ENCODE measurements at places on chromosomes 12 and 14.
A peak's percentile ranks its signal among the peaks of the same experiment; 100 is the strongest.

GRCh38 chr12:74227846-74228545 is 309.6 kb upstream of the ATXN7L3B start:
- no peak for DNase-seq

GRCh38 chr12:124039276-124039675 is 66.3 kb downstream of the ZNF664 start:
- DNase-seq, result peak; percentile 69

DNA sequence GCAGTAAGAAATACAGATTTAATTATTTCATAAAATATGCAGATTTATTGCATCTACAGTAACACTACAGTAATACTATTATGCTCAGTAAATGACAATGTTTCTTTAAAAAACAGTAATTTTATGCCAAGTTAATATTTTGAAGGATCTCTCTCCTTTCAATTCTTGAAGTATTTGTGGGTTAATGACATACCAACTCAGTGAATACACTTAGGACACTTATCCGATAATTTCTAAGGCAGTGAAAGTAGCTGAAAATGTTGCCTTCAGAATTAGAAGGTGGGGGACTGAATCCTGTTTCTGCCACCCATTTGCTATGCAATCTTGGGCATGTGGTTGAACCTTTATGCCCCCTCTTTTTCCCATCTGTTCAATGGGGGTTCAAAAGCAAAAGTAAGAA is 24.8 kb upstream of the IFNG-AS1 start:
- DNase-seq, result no peak

DNA sequence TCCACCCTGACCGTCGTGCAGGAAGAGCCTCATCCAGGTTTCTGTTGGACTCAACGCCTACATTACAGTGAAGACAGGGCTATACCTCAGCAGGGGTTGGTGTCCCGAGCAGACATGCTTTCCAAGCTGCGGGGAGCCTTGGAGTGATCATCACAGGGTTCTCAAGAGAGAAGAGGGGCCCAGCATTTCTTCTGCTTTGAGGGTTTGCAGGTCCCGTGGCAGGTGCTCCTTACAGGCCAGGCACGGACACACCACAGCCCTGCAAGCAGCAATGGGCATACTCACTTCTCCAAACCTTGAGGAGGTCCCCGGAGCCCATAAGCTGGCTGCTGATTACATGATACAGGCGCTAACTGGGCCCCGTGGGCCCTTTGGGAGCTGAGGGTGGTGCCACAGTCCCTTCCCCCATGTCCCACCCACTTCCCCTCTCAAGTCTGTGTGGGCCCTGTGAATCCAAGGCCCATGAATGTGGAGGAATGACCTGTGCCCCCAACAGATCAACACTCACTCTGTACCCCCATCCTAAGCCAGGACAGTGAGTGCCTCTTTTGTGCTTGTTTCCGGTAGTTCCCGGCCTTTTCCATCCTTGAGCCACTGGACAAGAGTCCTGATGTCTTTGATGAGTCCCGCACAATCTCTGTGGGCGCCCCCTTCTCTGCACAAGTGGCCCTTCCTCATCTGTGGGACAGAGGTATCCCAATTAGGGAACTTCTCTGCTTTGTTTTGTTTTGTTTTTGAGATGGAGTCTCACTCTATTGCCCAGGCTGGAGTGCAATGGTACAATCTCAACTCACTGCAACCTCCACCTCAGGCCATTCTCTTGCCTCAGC is 1.1 kb downstream of the AQP2 start:
- DNase-seq, result no peak

GRCh38 chr12:52415870-52416750 is 10.0 kb upstream of the KRT82 start:
- no peak for DNase-seq

DNA sequence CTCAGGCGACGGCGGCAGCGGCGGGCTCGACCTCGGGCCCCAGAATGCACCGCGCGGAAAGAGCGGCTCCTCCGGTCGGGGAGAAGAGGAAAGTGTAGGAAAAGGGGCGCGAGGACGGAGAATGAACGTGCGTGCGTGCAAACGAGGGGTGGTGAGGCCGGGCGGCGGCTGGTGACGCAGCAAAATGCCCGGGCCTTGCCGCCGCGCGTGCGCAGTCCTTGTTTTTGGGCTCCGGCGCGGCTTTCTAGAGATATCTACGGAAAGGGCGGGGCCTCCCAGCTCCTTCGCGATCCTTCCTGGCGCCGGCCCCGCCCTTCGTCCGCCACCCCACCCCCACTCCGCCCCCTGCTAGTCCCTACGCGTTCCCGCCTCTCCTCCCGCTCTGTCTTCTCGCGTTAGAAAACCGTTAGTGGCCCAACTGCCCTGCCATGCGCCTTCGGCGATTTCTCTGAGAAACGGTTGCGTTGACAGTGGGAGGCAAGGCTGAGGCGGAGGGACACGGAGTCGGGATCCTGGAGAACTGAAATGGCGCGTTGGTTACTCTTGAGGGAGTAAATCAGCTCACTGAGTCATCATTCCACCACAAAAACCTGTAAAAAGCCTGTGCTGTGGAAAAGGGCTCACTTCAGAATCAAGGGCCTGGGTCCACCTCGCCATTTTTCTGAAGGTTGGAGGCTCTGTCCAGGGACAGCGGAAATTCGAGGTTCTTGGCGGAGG is at the start of gene PTGES3:
PTGES3 (minus strand) TSS at position 156 of the 717 bp plus-strand sequence. CDS start 285 bp downstream, outside the sequence.
- peak; percentile 99 for DNase-seq

DNA sequence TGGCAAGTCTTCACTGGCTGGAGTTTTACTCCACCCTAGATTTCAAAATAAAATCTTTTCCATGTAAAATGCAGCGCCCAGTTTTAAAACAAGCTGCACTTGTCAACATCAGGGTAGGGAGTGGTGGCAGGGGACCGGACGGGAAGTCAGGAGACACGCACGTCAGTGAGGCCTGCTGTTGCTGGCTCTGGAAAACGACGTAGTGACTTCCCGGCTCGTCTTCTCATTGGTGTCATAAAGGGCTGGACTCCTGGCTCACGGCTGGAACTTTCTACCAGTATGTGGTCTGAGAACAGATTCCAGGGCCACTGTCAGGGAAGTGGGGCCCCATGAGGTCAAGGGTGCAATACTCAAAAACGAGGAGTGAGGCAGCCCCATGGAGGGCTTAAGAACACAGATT is 64.2 kb upstream of the FOXN3 start:
- no peak for DNase-seq

GRCh38 chr12:130421896-130422295 is 84.2 kb downstream of the PIWIL1 start:
- no peak for DNase-seq

- no peak for DNase-seq
Observed at GRCh38 chr12:82437744-82438143, 79.4 kb downstream of the METTL25 start.

GRCh38 chr14:71855399-71856036 is 76.7 kb upstream of the RGS6 start:
- peak; percentile 85 for DNase-seq

- no peak for DNase-seq
Observed at GRCh38 chr14:21313512-21313911, 33.6 kb downstream of the RPGRIP1 start.

DNA sequence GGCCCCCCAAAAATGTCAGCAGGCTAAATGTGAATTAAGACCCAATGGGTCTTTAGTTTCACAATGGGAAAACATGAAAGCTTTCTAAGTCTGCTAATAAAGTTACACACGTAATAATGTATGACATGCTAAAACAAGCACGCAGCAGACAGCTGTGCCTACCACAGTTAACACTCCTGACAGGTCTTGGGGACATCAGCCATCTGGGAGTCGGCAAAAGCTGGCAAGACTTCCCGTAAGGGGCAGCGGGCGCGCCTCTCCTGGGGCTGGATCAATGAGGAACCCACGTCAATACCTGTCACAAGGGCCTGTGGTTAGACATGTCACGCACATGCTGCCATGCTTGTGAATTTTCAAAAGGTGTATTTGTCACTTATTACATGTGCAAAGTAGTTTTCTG is 45.0 kb downstream of the ACTN1 start:
- DNase-seq, result no peak

DNA sequence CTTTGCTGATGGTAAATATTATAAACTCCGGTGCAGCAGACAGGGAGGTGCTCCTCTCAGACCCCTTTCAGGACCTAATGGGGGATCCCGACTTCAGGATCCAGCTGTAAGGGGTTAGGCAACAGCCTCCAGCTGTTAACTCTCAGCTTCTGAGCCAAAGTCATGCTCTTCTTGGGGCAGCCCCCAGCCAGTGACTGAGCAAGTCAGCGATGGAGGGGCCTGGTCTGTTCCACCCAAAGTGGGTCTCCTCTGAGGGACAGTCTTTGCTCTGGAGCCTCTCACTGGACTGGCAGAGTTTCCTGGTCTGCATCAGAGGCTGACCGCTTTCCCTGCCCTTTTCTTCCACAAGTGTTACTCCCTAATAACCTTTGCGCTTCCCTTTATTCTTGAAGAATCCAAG is 184.2 kb upstream of the DIO3 start:
- no peak for DNase-seq

DNA sequence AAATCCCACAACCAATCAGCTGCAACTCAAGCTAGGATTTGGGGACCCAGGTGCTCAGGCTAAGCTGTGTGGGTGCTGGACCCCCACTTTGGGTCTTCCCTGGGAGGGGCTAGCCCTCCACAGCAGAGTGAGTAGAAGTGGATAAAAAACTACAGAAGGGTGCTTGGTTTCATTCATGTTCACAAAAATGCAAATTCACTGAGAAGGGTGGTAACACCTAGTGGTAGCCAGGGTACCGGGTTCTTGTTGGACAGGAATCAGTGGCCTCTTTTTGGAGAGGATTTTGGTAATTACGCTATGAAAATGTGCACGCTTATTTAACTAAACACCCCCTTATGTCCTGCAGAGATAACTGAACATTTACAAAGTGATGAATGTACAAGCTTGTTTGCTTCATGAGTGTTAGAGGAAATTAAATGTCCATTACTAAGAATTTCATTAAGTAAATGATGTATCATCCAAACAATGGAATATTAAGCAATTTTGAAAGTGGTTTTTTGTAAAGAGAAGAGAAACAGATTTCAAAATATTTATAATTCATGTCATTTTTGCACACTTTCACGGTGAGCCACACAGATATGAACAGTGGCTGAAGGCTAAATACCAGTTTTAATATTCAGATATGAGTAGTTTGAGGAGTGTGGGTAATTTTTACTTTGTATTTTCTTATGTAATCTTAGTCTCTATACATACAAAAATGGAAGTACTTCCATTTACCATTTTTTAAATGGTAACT is 78.3 kb downstream of the DDX51 start:
- DNase-seq, result no peak

- DNase-seq, result no peak
Observed at GRCh38 chr12:99055299-99055698, 410.2 kb downstream of the APAF1 start.

DNA sequence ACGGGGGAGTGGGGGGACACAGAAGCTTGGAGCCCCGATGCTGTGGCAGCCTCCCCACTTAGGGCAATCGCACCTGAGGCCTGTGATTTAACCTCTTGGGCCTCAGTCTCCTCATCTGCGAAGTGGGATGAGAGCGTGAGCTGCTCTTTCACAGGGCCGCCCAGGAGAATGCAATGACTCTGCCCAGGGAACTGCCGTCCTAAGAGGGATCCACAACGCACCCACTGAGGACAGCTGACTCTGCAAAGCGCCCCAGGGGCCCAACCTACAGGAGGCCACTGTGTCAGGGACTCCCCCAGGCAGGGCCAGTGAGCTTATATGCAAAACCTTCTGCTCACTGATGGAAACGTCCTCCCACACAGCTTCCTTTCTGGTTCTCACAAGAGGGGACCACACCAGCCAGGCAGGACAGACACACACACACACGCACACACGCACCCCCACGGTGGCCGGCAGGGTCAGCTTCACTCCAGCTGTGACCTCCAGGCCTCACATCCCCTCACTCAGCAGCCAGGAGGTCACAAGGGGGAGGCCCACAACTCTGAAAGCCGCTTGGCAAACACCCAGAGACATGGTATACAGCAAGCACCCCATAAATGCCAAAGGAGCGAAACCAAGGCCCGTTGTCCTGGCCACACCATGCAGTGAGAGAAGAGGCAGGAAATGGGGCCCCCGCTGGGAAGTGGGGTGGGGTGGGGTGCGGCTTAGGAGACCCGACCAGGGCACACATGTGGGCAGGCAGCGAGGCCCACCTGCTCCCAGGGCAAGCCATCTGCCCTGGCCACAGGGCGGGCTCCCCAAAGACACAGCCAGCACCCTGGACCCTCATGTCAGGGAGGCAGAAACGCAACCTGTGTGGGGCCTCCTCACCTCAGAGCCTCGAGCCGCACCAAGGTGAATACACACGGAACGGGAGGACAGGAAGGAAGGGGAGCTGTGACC is 73.3 kb downstream of the NCOR2 start:
- DNase-seq, result no peak

DNA sequence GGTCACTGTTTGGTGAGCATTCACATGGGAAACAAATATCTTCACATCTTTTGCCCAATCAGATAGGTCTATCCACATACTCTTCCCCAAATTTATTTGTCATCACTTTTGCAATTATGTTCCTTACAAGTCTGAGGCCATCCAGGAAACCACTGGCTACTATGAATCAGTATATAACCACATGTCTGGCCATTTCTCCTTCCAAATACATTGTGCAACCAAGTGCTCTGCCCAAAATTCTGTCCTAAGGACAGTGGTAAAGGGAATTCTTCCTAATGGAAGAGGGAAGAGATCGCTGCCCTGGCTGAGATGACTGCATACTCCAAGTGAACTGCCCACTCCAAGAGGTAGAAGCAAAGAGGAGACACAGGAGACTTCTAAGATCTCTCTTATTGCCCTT is 148.9 kb upstream of the MAX start:
- DNase-seq, result no peak

DNA sequence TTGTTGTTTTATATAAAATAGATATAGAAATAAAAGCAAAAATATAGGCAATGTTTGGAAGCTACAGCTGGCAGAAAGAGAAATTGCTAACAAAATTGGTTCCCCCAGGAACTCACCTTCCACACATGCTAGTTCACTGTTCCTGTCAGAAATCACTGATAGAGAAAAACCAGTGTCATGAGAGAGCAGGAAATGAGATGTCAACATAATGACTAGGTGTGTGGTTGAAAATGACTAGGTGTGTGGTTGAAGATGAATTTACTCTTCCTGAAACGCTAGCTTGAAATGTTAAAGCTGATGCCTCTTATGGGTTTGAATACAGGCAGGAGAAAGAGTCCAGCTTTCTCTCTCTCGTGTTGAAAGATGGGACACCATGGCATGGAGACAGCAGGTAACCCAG is 216.3 kb downstream of the C12orf42 start:
- no peak for DNase-seq

- no peak for DNase-seq
Observed at GRCh38 chr12:131093604-131093955, 139.9 kb downstream of the ADGRD1 start.

GRCh38 chr12:96751626-96752025 is 155.4 kb upstream of the NEDD1 start:
- no peak for DNase-seq
